ENCODE measurements at places on chromosomes 6 and 20.
A peak's percentile ranks its signal among the peaks of the same experiment; 100 is the strongest.

DNA sequence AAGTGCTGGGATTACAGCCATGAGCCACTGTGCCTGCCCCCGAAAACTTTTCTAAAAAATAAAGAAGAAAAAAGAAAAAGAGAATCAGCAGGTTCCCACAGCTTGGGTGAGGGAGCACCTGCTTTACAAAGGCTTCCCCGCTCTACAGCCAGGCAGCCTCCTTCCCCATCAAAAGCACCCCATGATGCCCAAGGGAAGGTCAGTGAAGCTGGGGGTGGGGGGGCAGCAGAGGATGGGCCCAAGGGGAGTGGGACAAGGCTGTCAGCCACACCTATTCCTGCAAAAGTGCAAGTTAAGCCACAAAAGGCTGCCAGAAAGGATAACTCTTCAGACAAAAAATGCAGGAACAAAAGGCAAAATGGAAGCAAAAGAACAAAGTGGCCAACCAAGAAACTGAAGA is 72.5 kb downstream of the FAM50B start:
- DNase-seq: no peak

GRCh38 chr6:139313229-139313628 is 21.4 kb upstream of the TXLNB start:
- DNase-seq: no peak

- peak; percentile 1 for DNase-seq
These were observed 26.1 kb upstream of the NKAIN2 start for GRCh38 chr6:123777563-123777962.

DNA sequence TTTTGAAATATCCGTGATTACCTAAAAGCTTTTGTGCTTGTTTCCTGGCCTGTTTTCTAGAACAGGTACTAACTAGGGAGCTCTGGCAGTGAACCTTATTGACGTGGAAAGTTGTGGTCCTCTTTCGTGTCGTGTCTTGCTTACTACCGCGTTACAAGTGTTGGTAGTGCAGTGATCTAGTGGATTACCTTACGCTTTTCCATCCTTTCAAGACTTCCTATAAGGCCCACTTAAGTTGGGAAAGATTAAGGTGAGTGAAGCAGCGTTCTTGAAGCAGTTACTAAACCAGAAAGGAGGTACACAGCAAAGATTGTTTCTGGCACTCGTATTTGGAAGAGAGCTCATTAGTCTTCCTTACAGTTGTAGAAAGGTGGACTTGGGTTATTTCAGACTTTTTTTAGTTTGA is 1.9 kb downstream of the PNRC1 start:
- DNase-seq: peak; percentile 29

Data from KBM-7 (cell line).